Cardiac atrium fibroblast (primary cell): ENCODE measurements at places on chromosomes 3 and 15. TPM values are rescaled to one million over a fixed set of nuclear protein-coding genes. Genes with fewer than 3 reads are reported as not detected.

Gene DNAH12
- 0.16 TPM in 1 of 2 replicates, not detected in the other for total RNA-seq

Gene GRM2
- under 0.01 and 1.6 TPM in 2 replicates for total RNA-seq

Gene CDV3
- 129 and 142 TPM in 2 replicates for total RNA-seq

Gene EPHB1
- 0.16 TPM in 1 of 2 replicates, not detected in the other for total RNA-seq

Gene PRSS50
- not detected in 2 replicates for total RNA-seq

Gene EMC7
- 43.0 and 68.5 TPM in 2 replicates for total RNA-seq

Gene AP3B2
- not detected in 2 replicates for total RNA-seq

Gene CLDN1
- 0.32 TPM in 1 of 2 replicates, not detected in the other for total RNA-seq

Gene PROS1
- total RNA-seq: 212 and 237 TPM in 2 replicates

Gene FSIP1
- under 0.01 and 0.97 TPM in 2 replicates for total RNA-seq

Gene PLSCR5
- not detected in 2 replicates for total RNA-seq

Gene SLC51B
- not detected in 2 replicates for total RNA-seq

Gene ARHGAP31
- 6.5 and 13.1 TPM in 2 replicates for total RNA-seq

Gene IL5RA
- total RNA-seq: not detected in 2 replicates

Gene WDR72
- total RNA-seq: not detected in 2 replicates

Gene CAMP
- total RNA-seq: 4.4 TPM in 1 of 2 replicates, not detected in the other

Gene GOLGA8J
- not detected in 2 replicates for total RNA-seq

Gene IGF2BP2
- total RNA-seq: 42.4 and 67.0 TPM in 2 replicates

Gene LRRC31
- total RNA-seq: not detected in 2 replicates

Gene ANKRD63
- total RNA-seq: not detected in 2 replicates

Gene SNTN
- not detected in 2 replicates for total RNA-seq

Gene MRAS
- total RNA-seq: 11.4 and 20.4 TPM in 2 replicates

Gene HOMER2
- 0.36 and 0.49 TPM in 2 replicates for total RNA-seq

Gene GUCA1C
- total RNA-seq: not detected in 2 replicates

Gene ACKR2
- total RNA-seq: not detected in 2 replicates

Gene USP13
- 2.3 and 5.3 TPM in 2 replicates for total RNA-seq

Gene DISP2
- 0.16 and 0.36 TPM in 2 replicates for total RNA-seq

Gene PTPN9
- 22.2 and 24.0 TPM in 2 replicates for total RNA-seq

Gene CPB1
- not detected in 2 replicates for total RNA-seq

Gene SLC24A5
- not detected in 2 replicates for total RNA-seq

Gene TBL1XR1
- 75.1 and 132 TPM in 2 replicates for total RNA-seq

Gene TMEM212
- not detected in 2 replicates for total RNA-seq

Gene MORC1
- total RNA-seq: not detected in 2 replicates

Gene B3GNT5
- 5.6 and 7.8 TPM in 2 replicates for total RNA-seq
